ENCODE measurements at places on chromosomes 5 and 9.

- DNase-seq: no peak
Observed at GRCh38 chr5:132010645-132010988, 841 bp downstream of the ACSL6 start.

- DNase-seq: no peak
Observed at GRCh38 chr9:27385606-27386322, 88.8 kb upstream of the EQTN start.

DNA sequence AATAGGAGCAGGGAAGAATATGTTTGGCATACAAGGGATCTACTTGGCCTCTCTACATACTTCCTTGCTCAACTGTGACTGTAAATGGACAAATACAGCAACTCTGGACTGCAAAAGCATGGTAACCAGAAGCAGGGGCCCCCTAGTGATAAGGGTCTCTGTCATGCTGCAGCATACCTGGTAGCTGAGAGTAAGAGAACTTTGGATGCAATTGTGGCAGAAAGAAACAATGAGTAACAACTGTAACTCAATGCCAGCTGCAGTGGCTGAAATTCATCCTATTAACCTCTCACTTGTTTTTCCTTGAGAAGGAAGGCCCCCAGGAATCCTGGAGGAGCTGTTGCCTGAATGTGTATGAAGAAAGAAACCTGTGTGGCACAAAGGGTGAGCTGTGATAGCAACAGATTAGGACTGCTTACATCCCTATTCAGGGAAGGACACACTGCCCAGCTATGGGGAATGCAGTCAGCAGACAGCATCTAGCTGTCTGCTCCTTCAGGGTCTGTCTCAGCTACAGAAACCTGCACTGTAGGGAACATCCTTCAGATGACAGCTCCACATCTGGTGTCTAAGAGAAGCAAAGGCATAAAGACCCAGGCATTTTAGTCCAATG lies 468.1 kb upstream of the ACTBL2 start:
- no peak for DNase-seq

DNA sequence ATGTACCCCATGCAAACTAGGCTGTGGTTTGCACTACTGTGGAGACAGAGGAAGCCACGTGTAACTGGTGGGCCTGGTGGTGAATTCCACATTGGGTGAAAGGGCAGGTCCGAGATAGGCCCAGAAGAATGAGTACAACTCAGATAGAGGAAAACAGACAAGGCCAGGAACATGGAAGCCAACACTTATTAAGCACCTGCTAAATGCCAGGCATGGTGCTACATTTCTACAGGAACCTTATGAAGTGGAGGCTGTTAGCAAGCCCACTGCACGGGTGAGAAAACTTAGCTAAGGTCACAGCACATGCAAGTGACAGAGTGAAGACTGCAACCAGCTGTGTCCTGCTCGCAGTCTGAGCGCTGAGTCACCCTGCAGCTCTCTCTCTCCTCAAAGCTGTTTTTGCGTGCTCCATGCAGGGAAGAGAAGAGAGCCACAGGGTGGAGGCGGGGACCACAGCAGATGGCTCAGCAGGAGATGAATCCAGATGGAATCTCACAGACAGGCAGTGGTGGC lies 65.5 kb upstream of the SPTLC1 start:
- DNase-seq: no peak

DNA sequence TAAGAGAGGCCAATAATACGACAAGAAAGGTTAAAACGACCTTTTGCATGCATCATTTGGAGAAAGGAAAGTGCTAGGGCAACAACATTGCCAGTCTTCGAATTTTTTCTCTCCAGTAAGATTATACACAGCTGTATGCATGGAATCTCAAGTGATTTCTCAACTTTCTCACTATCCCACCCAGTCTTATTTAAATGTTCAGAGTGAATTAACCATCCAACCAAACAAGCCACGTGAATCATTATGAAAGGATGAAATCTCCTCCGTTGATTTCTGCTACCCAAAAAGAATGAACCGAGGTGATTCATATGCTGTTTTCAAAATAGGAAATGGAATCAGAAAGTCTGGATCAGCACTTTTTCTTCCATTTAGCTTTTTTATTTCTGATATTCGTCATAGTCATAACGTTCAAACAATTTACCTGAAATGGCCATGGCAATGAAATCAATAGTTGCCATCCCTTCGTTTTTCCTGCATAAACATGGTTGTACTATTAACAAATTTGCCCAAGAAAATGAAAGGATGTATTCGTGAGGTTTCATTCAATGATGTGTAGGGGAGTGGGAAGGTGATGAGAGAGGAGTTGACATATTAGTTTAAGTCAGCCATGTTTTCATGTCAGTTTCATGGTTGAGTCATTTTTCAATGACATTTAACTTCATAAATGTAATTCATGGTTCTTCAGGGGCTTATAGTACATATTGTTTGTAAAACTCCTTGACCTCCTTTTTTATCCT lies 170.9 kb upstream of the WWC1 start:
- no peak for DNase-seq

GRCh38 chr5:149211566-149211965 lies 60.1 kb upstream of the AFAP1L1 start:
- DNase-seq: no peak

DNA sequence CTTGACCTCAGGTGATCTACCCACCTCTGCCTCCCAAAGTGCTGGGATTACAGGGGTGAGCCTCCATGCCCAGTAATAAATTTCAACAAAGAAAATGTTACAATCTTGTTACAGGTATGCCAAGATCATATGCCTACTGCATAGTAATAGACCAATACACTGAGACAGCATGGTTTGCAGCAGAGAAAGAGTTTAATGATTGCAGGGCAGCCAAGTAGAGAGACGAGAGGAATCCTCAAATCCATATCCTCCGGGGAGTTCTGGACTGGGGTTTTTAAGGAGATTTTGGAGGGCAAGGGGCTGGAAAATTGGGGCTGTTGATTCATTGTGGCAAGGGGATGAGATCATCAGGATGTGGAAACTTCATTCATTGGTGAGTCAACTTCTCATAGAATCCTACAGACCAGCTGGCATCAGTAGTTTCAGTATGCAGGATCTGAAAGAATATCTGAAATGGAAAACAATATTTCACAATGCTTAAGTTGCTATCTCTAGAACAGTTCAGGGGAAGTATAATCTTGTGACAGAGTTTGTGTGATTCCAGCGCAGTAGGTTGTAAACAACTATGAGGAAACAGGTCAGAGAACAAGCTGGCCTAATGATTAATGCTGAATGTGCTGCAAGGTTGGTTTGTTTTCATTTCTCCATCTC lies 14.8 kb upstream of the TUT7 start:
- DNase-seq: no peak

DNA sequence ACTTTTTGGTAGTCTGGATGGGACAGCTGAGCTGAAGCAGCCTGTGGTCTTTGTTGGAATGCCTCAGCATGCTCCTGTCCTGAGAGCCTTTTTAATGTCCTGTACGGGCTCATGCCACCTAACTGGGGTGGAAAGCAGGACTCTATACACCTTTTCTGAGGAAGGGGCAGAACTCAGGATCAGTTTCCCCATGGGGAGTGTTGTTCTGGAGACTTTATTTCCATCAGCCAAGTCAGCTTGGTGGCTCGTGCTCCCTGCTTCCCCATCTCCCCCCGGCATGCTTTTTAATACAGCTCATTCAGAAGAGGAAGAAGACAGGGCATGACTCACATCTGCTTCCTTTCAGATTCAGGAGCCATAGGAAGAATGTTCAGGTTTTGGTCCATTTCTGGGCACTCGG lies 5.1 kb upstream of the SEPTIN8 start:
- DNase-seq: no peak

- no peak for DNase-seq
Observed at GRCh38 chr9:27791311-27791710, 218.0 kb upstream of the C9orf72 start.

Data from omental fat pad (tissue), 4 donors.